GM12891 (cell line): ENCODE measurements at places on chromosomes 7 and 10.

DNA sequence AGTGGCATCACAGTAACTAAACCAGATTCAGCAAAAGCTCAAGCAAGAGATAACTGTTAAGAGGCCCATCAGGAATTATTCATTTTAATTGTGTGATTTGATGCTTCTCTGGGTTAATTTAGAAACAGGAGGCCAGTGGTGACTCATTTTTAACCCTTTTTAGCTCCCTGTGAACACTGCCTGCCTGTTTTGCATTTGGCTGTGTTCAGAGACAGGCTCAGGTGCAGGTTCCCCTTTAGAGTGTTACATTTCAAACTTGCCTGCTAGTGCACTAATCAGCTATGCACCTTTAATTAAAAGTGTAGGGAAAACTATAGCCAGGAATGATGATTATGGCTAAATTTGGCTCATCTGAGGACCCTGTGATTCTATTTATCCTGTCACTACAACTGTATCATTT, 6.5 kb downstream of the STAMBPL1 start:
- DNase-seq = no peak

DNA sequence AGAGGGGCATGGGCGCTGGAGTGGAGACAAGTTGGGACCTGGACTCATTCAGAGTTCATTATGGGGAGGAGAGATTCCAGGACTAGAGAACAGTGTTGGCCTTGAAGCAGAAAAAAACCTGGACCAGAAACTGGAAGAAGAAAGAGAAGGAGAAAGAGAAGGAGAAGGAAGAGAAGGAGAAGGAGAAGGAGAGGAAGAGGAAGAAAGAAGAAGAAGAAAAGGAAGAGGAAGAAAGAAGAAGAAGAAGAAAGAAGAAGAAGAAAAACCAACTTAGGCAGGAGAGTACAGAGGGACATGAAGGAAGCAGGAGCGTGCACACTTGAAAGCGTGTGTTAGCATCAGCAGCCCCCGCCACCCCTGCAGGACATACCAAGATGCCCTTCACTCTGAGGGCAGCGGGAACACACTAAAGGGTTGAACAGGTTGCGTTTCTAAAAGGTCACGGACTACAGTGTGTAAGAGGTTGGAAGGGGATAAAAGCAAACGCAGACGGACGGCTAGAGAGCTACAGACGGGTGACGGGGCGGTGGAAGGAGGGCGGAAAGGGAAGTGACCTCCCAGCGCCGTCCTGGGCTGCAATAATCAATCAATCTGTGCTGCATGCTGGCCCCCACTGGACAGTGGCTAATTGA, 95.3 kb downstream of the SEC61G start:
- DNase-seq = no peak

DNA sequence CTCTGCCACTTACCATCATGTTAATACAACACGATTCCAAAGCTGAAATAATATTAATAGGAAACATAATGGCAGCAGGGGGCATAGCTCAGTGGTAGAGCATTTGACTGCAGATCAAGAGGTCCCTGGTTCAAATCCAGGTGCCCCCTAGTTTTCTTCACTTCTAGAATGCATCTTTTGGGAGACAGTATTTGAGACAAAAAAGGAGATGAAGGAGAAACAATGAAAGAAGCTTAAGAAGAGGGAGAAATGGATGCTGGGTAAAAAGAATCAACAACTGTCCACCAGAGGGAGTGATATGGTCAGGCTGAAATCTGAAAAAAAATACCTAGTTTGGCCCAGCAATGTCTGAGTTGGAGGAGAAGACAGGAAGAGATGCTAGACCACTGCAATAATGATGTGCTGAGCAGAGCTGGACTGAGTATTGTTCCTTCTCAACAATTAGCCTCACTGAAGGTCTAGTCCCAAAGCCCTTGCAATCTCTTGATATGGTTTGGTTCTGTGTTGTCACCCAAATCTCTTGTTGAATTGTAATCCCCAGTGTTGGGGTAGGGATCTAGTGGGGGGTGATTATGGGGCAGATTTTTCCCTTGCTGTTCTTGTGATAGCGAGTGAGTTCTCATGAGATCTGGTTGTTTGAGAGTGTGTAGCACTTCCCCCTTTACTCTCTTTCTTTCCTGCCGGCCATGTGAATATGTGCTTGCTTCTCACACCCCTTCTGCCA, 48.3 kb downstream of the ZNF783 start:
- peak; percentile 46 for DNase-seq

DNA sequence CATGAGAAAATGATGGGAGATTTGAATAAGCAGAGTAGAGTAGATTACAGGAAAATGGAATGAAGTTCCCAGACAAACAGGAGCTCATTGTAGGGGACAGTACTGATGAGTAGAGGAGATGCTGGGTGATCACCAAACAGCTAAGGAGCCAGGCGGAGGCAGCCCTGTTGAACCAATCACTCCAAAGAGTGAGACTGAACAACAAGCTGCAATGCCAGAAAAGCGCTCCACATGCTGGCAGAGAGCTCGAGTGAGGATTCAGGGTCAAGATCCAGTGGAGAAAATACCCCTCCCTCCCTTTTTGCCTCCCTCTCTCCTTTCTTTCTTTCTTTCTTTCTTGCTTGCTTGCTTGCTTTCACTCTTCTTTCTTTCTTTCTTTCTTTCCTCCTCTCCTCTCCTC, 133.3 kb downstream of the PFKFB3 start:
- no peak for DNase-seq
